ENCODE measurements at places on chromosomes 3 and 15.

GRCh38 chr15:89341316-89342005, 6.8 kb upstream of the POLG start:
- no peak for DNase-seq

DNA sequence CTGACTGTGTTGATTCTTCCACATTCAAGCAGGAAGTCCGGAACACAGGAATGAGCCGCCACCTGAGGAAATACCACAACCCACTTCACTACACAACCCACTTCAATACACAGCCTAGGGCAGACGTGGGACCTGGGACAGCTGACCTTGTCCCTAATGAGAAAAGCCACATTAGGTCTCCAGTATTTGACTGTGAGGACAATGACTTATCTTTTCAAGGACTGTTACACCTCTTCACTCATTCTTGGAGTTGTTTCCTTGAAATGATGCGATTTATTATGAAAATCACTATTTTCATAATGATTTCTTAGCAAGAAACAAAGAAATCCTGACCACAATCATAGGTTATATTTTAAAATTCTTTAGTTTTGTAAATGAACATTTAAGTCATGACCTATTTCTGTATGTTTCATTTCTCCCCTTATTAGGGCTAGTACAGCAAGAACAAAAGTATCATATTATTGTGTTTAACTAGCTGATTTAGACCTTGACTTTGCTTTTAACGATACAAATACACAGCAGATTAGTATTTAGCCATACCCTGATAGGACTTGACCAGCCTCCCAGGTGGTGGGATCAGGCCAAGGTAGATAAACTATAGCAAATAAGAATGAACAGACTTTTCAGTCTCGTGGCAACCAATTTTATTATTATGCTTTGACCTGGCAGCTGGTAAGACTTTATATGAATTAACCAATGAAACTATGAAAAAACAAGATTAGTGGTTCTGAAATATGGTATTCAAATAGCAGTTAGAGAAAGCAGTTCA, 6.0 kb downstream of the RAB27A start:
- DNase-seq, result no peak

DNA sequence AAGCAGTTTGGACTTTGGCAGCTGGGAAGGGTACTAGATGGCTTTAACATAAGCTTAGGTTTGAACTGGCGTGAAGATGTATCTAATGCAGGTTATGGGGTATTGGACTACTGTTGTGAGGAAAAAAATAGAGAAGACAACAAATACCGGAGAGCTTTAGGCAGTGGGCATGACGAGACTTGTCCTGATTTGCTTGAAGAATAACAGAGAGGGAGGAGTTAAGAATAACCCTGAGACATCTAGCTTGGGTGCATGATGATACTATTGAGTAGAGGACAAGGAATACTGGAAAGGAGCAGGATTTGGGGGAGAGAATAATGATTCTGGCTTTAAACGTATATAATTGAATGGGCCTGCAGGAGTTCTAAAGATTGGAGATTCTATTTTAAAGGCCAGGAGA, 249.5 kb upstream of the AZI2 start:
- no peak for DNase-seq

- peak; percentile 55 for DNase-seq
Measured at GRCh38 chr15:38690719-38691332, 126.2 kb upstream of the RASGRP1 start.

DNA sequence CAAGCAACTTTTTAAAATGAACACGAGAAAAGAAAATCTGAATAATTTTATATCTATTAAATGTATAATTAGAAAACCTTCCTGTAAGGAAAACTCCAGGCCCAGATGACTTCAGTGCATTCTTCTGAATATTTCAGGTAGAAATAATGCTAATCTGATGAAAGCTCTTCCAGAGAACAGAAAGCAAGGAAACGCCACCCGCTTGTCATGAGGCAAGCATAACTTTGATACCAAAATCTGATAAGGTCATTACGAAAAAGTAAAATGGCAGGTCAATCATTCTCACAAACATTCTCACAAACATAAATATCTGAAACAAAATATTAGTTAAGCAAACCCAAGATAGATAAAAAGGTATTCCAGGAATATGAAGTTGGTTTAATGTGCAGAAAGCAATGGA, 60.6 kb upstream of the PCSK6 start:
- no peak for DNase-seq

GRCh38 chr15:80549654-80550053, 145.5 kb upstream of the ABHD17C start:
- DNase-seq, result no peak

- no peak for DNase-seq
Measured at GRCh38 chr3:144585408-144585807, 613.8 kb downstream of the DIPK2A start.

DNA sequence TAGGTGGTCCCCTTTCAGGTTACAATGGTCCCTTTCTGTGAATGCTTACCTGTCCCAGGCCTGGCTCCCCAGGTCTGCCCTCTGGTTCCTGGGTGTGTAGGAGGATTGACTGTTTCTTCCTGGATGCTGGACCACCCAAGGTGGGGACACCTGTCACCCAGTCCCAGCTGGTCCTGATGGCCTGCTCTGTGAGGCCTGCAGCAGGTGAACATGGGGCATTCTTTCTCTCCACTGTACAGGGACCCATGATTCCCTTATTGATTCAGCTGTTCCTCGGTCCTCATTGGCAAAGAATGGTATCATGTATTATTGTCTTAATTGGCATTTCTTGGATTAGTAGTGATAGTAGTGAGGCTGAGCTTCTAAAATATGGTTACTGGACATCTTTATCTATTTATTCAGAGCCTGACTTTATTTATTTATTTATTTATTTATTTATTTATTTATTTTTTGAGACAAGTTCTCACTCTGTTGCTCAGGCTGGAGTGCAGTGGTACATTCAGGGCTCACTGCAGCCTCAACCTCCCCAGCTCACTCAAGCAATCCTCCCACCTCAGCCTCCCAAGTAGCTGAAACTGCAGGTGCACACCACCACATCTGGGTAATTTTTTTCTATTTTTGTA, 8.8 kb upstream of the DNAJA4 start:
- no peak for DNase-seq

DNA sequence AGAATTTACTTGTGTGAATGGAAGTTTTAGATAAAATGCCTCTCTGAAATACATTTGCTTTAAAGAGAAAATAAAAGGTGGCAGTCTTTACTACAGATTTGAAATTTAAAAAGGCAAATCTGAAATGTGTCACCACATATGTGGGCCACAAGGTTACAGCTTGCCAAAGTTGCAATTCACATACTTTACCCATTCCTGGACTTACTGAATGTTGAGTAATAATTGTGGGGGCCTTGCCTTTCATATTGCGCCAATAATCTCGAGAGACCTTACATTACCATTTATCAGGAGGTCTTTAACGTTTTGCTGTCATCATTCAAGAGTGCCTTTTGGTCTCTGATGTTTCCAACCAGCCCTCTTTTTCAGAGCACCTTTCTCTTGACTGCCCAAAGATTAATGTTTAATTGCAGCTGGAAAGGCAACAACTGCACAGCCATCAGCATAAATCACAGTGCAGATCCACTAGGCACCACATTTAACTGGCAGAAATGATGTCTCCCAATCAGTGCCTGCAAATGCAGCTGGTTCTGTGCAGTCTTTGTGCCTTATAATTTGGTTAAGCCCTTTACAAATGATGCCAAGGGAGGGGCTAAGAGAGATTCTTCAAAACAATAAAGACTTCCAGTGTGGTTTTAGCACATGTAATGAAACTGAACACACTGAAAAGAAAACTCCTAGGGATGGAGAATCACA, 206.8 kb downstream of the MAGI1 start:
- DNase-seq, result no peak

GRCh38 chr15:42065033-42065432, 29.3 kb downstream of the PLA2G4D start:
- DNase-seq, result no peak

DNA sequence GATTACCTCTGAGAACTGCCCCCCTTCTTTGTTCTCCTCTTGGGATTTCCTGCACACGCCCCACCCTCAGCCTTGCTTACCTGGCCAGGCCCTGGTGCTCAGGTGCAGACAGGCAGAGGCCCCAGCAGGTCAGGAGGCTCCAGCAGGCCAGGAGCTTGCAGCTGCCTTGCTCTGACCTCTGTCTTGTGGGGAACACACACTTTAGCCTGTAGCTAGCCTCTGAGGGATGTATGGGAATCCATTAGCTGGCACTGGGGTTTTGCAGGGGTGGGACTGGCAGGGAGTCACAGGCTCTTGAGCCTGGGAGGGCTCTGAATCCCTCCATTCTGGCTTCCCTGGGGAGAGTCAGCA, 2.7 kb downstream of the SMAD6 start:
- no peak for DNase-seq

GRCh38 chr3:123559040-123559861, 25.6 kb downstream of the HACD2 start:
- no peak for DNase-seq

DNA sequence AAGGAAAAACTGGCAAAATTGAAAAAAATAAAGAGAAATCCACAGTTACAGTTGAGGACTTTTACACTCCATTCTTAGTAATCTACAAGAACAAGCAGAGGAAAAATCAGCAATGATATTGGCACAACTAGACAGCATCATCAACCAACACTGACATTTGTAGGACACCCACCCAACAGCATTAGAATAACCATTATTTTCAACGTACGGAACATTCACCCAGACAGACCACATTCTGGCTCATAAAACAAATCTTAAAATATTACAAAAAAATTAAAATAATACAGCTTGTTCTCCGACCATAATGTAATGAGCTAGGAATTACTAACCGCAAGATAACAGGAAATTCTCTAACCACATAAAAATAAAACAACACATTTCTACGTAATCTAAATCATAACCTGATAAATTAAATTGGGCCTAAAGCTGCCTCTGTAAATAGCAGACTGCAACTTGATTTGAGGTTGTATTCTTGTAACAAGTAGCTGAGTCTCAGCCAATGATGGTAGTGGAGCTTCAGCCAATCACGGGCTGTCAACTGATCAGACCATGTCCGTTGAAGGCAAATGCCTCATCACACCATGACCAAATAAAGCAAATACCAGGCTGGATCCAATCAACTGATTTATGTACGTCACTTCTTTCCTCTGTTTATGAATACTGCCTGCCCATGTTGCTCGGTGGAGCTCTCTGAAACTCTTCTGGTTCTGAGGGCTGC, 9.2 kb downstream of the PLSCR4 start:
- DNase-seq, result no peak

DNA sequence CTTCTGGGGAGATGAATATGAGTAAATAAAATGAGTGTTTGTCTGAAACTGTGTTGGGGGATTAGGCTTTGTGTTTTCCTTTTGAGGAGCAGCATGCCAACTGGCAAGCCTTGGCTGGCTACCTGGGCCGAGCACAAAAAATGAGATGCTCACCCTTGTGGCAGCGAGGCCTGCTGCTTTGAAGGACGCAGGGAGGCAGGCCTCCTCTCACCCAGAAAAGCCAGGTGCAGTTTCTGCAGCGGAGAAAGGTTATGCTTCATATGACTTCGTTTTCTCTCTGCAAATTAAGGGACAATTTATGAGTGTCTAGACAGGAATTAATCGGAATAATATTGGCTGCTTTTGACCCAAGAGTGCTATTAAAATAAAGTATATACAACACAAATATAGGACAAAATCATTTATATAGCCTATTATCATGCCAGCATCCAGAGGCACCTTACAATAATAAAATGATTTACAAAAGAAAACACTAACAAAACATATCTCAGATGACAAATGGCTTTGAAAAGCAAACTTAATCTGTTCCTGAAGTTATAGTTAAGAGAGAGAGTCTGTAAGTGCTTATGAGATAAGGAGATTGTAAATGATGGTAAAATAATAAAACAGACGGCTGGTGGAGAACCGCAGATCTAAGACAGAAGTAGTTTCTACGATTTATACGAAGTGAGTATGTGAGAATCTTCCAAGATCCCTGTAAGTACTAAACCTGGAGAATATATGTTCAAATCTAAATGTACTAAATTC, 682.8 kb upstream of the NR2F2 start:
- no peak for DNase-seq

GRCh38 chr3:10432156-10432845, 73.1 kb downstream of the ATP2B2 start:
- DNase-seq, result no peak

- no peak for DNase-seq
Measured at GRCh38 chr3:44932271-44932670, 43.7 kb downstream of the ZDHHC3 start.

GRCh38 chr3:71563827-71564226, 19.7 kb downstream of the FOXP1 start:
- DNase-seq, result no peak

GRCh38 chr15:52066842-52067544, 45.6 kb downstream of the BCL2L10 start:
- DNase-seq, result no peak

DNA sequence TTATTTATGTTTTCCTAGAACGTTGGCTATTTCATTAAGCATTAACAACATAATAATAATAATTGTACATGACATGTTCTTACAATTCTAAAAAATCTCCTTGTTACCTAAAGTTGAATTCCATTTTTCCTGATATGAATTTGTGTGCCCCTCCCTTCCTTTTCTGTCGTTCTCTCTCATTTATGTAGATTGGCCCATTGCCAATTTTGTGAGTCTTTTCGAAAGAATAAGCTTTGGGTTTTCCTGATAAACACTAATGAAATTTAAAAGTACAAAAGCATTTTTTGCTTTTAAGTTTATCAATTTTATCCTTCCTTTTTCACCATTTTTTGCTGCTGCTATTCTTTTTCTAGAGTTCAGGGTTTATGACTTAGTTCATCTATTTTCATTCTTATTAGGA, 44.9 kb downstream of the PRR23E start:
- no peak for DNase-seq

- no peak for DNase-seq
Measured at GRCh38 chr15:33076937-33077336, 117.6 kb downstream of the FMN1 start.

GRCh38 chr15:64193971-64194370, 31.1 kb upstream of the PPIB start:
- no peak for DNase-seq

- DNase-seq, result no peak
Measured at GRCh38 chr3:174325834-174326700, 533.1 kb upstream of the NAALADL2 start.

DNA sequence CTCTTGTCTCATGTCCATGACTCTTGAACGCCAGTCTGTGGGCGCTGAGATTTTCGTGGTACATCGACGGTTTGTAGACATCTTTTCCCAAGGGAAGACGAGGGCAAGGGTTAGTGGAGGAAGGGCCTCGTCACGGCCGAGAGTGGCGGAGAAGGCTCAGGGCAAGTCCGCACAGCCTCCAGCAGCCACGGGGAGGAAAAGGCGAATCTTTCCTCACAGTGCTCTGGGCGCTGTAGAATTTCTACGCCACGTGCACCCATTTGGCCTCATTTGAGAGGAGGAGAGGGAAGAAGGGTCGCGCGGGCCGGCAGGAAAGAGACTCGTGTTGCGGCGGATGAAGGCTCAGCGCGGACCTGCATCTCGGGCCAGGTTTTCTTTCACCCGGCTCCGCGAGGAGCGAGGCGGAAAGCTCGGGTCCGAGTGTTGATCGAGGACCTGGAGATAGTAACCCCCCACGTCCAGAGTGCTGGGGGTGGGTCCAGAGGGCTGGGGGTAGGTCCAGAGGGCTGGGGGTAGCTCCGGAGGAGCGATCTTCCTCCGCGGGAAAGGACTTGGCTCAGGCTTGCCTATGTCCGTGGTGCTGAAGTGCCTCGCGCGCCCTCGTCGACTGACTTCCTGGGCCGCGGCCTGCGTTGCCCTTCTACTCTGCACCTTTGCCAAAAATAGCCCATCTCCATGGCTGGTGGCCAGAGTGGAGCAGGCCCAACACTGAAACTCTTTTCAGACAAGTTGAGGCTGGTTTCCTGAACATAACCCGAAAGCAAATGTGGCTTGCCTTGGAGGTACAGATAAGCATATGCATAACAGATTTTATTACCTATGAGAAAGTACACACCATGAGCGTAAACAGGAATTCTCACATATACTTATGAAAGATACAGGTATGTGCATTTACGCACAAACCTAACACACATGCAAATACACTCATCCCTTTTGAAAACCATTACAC, 1.1 kb downstream of the SLC35G2 start:
- no peak for DNase-seq
